Immature natural killer cell (primary cell): ENCODE measurements at places on chromosomes 3 and 15. TPM values are rescaled to one million over a fixed set of nuclear protein-coding genes. Genes with fewer than 3 reads are reported as not detected.

The UBAP1L gene
- polyA plus RNA-seq: 0.53 TPM

The RAB6B gene
- 0.53 TPM for polyA plus RNA-seq

The SEC22C gene
- polyA plus RNA-seq: 35.6 TPM

The MST1R gene
- 1.1 TPM for polyA plus RNA-seq

The DAZL gene
- polyA plus RNA-seq: not detected

The CACNA2D2 gene
- 1.5 TPM for polyA plus RNA-seq

The SPINK8 gene
- polyA plus RNA-seq: not detected

The GOLGA8G gene
- not detected for polyA plus RNA-seq

The DUOX1 gene
- polyA plus RNA-seq: 0.43 TPM

The SH3GL3 gene
- polyA plus RNA-seq: not detected

The PDZRN3 gene
- polyA plus RNA-seq: not detected

The CLN6 gene
- polyA plus RNA-seq: 1.3 TPM

The CTXN2 gene
- polyA plus RNA-seq: not detected

The RAB5A gene
- 47.3 TPM for polyA plus RNA-seq
